Left hindlimb (tissue), 1 donor: ENCODE measurements at places on chromosomes 7 and 10.
A peak's percentile ranks its signal among the peaks of the same experiment; 100 is the strongest.

DNA sequence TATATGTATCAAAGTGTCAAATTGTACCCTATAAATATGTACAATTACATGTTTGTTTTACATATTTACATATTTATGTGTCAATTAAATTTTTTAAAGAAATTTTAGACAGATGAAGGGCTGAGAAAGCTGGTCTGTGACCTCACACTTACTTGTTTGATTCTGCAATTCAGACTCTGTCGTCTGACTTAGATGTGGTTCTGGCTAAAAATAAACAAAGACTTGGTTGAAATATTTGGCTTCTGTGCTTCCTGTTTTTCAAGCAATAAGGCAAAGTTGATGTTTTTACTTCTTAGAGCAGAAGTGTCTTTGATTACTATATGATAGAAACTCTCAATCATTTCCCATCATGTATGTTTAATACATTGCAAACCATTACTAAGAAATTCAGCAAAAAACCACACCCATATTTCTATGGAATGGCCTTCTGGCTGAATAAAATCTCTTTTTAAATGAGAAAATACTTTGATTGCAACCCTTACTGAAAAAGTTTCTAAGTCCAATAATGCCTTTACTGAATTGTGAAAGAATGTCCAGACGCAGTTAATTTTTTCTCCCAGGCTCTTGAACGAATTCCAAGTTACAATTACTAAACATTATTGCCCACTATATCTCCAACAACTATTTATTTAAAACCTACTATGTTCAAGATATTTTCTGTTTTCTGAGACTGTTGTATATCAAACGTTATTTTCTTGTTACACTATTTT lies 59.5 kb upstream of the PRKG1 start:
- no peak for DNase-seq

- DNase-seq, result no peak
These were observed 74.6 kb upstream of the FRMD4A start for GRCh38 chr10:14405076-14406065.

- DNase-seq, result no peak
These were observed 36.3 kb downstream of the PALS2 start for GRCh38 chr7:24609570-24609969.

DNA sequence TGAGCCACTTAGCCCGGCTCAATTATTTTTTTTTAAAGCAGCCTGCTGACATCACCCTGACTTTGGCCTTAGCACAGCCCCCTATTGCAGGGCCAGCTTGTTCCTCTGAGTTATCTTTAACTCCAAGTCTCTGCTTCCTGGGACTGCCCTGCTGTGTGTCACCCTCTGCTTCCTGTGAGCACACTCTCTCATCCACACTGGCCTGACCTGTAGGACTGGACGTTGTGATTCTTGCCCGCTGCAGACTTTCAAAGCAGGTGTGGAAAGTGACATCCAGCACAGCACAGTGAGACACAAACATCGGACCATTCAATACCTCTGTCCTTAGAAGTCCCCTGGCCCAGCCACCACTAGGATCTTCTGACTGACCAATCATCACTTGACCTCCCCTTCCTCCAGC lies 26.4 kb upstream of the HSPA12A start:
- no peak for DNase-seq

DNA sequence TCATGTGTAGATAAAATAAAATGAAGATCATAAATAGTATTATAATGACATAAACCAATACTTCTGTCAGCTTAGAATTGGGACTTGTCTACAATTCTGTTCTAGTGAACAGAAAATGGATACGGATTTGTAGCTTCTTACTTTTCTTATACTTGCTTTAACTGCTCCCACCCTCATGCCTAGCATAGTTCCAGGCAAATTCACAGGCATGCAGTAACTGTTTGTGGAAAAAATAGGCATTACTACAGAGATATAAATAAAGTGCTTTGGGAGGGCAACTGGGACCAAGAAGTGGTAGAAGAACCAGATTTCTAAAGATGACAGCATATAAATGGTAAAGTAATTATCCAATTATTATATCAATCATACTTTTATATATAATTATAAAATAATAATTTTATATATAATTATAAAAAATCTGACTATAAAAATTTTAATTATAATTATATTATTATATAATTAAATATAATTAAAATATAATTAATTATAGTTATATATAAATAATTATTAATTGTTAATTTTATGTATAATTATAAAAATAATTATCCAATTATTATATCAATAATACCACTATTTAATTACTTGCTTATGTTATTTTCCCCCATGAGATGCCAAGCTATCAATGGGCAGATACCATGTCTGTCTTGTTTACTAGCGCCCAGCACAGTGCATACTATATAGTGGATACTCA lies 144.1 kb downstream of the NOC3L start:
- DNase-seq, result no peak

GRCh38 chr10:60708666-60709065 lies 69.6 kb upstream of the CDK1 start:
- DNase-seq, result no peak

DNA sequence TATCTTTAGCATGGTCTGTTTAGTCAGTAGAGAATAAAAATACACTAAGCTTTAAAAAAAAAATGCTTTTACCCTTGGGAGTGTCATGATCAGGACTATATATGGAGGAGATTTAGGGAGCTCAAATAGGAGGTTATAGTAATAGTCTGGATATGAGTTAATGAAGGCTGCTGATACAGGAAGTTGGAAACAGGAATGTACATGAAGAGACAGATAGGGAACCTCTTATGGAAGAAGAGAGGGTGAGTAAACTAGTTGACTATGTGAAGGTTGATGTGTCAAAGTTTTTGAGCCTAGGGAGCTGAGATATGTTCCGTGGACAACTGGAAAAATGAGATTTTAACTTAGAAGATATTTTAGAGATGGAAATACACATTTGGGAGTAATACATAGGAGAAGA lies 472.0 kb upstream of the FZD8 start:
- no peak for DNase-seq

DNA sequence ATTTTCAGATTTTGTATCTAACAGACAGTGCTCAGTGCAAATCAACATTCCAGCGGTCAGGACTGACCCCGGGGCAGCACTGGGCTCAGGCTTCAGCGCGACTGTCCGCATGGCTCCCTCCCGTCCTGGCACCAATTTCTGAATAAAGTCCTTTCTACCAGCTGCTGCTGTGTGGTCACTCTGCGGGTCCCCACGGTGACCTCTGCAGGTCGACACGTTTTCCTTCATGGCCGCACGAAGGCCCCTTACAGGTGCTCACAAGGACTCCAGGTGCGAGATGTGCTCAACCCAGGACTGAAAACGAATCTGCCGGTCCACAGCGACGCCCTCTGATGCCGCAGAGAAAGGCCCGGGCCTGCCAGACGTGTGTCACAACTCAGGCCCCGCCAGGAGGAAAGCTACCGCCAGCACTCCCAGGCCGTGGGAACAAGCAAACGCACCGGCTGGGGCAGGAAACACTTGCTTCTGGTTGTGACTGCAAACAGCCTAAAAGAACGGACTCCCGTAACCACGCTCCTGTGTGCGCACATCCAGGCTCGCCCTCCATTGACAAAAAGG lies 3.7 kb upstream of the UTF1 start:
- DNase-seq, result no peak

- DNase-seq, result peak; percentile 99
These were observed at the start of gene EIF4EBP2 for GRCh38 chr10:70404036-70404786. TSS of gene EIF4EBP2 (plus strand) at chr10:70404145. CDS start at chr10:70404402, 257 bp downstream.

DNA sequence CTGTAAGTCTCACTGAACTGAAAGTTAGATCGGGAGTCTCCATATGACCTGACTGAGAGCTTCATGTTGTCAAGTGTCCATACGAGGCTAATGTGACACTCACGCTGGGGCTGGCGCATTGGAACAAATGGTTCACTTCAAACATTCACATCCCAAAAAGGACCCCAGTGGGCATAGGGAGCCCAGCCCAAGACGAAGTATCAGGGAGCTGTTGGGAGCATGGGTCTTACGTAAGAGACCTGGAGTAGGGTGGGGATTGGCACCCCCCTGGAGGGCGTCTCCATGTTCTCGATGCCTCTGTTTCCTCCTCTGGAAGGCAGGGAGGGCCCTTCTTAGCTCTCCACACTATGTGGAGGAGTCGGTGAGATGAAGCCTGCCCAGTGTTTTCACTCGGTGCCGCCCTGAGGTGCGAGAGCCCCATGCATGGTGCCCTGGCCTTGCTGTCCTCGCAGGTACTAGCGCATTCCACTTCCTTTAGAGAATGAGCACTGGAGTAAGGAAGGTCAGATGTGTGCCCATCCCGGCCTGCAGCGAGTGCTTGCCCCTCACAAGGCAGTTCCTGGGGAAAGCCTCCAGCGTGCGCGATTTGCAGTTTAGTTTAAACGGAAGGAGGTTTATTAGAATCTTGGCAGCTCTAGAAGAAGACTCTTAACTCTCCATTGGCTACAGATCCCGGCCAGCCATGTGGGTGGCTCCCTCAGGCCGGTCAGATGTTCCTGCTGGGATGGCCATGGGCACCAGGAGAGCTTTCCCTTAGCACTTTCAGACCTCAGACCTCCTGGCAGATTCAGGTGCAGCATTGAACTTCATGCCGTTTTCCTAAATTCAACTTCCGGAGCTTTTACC lies 64.4 kb downstream of the PTPRE start:
- no peak for DNase-seq

DNA sequence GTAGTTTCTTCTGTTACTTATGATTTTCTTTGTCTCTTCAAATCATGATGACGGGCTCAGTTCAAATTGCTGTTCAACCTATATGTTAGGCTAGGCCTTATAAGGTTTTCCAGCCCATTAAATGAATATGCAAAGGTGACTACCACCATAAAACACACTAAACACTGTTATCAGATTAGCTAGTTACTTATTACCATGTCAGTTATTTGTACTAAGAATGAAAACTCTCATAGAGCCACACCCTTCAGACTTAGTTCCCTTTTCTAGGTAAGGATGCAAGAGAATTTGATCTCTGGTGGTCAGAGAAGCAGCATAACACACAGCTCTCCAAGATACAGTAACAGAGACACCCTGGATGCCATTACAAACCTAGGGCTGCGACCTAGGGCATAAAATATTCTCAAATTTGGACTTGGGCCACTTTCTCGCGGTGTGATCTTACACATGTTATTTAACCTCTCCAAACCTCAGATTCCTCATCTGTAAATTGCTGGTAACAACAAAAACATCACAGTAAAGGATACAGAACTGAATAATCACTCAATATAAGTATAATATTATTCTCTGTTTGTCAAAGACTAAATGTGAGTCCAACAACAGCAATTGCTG lies 35.6 kb downstream of the ANKMY2 start:
- no peak for DNase-seq

GRCh38 chr7:37391791-37392672 lies 56.6 kb downstream of the ELMO1 start:
- DNase-seq, result no peak

- DNase-seq, result no peak
These were observed 139.4 kb downstream of the ITGB8 start for GRCh38 chr7:20470082-20470481.

- DNase-seq, result no peak
These were observed 5.0 kb downstream of the CXCL12 start for GRCh38 chr10:44379907-44380306.

DNA sequence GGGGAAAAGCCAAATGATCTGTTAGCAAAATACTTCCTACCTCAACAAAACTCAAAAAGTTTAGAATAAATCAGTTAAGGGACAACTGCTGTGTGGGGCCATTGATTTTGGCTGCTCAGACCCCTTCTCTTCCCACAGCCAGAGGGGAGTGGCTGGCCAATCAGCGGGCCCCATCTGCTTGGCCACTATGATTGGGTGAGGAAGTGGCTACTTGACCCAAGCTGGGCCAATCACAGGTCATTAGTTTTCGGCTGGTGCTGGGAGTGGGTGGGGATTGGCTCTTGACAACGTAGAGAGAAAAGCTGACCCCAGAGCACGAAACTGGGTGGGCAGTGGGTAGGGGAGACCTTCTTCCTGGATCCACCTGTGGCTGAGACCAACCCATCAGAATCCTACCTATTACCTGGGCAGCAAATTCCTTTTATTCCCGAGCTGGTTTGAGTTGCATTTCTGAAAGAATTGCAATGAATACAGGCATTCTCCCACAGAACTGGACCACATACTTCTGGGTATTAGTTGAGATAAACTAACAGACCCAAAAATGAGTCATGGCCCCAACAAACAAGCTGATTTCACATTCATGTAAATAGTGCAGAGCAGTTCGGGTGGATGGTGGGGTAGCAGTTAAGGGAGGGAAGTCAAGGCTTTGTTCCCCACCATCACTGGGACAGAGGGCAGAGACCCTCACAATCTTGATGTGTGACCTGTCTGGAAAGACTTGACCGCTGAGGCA lies 35.6 kb upstream of the HMX3 start:
- no peak for DNase-seq

GRCh38 chr10:121680879-121681655 lies 82.8 kb upstream of the FGFR2 start:
- no peak for DNase-seq

DNA sequence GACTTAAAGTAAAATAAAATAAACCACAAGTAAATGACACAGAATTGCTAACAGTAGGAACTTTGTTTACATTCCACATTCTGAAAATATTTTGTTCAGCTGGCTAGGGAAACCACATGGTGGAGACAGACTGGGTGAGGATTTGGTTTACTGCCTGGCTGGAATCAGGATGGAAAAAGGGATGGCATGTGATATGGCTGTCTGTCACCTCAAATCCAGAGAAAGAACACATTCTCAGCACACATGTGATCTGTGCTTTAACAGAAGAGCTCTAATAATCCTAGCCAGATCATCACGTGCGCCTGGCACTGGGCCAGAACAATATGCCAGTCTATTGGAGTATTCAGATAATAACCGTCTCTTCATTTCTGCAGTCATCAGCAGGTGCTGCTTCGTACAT lies 90.9 kb upstream of the PIP4K2A start:
- DNase-seq, result peak; percentile 27

DNA sequence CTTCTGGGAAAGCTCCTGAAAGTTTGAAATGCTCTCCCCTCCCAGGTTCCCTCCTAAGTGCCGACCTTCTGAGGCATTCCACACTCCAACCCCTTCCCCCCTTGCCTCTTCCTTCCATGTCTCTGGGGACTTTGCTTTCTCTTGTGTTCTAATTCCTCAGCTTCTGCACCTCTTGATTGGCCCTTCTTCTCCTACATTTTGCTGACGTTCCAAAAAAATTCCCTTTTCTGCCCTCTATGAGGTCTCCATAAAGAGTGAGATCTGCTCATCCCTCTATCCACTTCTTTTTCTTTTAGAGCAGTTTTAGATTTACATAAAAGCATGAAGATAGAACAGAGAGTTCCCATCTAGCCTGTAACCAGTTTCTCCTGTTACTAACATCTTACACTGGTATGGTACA lies 22.3 kb downstream of the FOXI2 start:
- DNase-seq, result no peak

DNA sequence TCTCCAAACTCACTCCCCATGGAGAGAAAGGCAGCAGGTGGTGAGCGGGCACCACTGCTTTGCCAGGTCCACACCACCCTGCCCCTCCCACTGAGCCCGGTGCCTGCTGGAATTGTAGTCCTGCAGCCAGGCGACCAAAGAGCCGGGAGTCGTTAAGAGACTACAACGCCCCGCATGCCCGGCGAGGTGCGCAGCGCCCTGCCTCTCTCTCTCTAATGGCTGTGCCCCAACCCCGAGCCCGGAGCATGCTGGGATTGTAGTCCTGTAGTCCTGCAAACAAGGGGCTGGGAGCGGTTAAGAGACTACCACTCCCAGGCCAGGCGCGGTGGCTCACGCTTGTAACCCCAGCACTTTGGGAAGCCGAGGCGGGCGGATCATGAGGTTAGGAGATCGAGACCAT lies 8.1 kb upstream of the ZNF727 start:
- DNase-seq, result no peak

- DNase-seq, result no peak
These were observed 60.1 kb upstream of the ARID5B start for GRCh38 chr10:61841338-61841875.

GRCh38 chr10:124283215-124283948 lies 135.3 kb downstream of the OAT start:
- no peak for DNase-seq

- DNase-seq, result no peak
These were observed 50.4 kb upstream of the WDR11 start for GRCh38 chr10:120800528-120801323.
